ENCODE measurements at places on chromosomes 16 and 17. TPM values are rescaled to one million over a fixed set of nuclear protein-coding genes. Genes with fewer than 3 reads are reported as not detected.

Gene C1QTNF8
- not detected for total RNA-seq

Gene PYDC1
- total RNA-seq, result not detected

Gene TSR3
- 95.5 TPM for total RNA-seq

Gene BAHCC1
- total RNA-seq, result 6.8 TPM

Gene PPY
- total RNA-seq, result not detected

Gene KRTAP2-1
- not detected for total RNA-seq

Gene ANKRD40CL
- not detected for total RNA-seq

Measured in Daoy (cell line).